Stimulated activated CD4-positive, alpha-beta T cell treated with anti-CD3 and anti-CD28 coated beads, Interleukin-15, amount 100 ng/mL, for 24 hours (primary cell): ENCODE measurements at places on chromosomes 1 and 21.
A peak's percentile ranks its signal among the peaks of the same experiment; 100 is the strongest.

GRCh38 chr1:118958937-118959631 is 29.1 kb downstream of the TBX15 start:
- DNase-seq: no peak

DNA sequence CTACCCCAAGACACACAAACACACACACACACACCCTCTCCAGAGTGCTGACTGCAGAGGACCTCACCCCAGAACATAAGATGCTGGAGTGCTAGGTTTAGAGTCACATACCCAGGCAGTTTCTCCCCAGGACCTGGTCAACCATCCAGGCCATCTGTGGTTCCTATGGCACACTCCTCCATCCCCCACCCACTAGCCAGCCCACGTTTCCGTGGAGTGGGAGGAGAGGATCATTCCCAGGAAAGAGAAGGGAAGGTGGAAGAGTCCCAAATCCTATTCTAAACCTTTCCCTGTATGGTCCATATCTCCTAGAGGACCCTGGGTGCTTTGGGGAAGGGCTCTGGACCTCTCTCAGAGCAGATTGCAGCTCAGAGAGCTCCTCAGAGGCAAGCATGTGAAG is 1.1 kb downstream of the KCNJ9 start:
- DNase-seq: no peak

GRCh38 chr1:36992139-36992943 is 42.0 kb downstream of the GRIK3 start:
- no peak for DNase-seq

- DNase-seq: no peak
Measured at GRCh38 chr1:47679826-47680225, 242.0 kb downstream of the FOXD2 start.

GRCh38 chr1:117572546-117572945 is 33.3 kb upstream of the TENT5C start:
- DNase-seq: peak; percentile 9

- no peak for DNase-seq
Measured at GRCh38 chr1:246659594-246660140, 64.5 kb upstream of the SCCPDH start.

- no peak for DNase-seq
Measured at GRCh38 chr1:247119600-247120407, 15.6 kb upstream of the ZNF669 start.

- no peak for DNase-seq
Measured at GRCh38 chr1:172724765-172725613, 66.1 kb downstream of the FASLG start.

GRCh38 chr21:29102791-29103257 is 27.6 kb upstream of the MAP3K7CL start:
- no peak for DNase-seq

DNA sequence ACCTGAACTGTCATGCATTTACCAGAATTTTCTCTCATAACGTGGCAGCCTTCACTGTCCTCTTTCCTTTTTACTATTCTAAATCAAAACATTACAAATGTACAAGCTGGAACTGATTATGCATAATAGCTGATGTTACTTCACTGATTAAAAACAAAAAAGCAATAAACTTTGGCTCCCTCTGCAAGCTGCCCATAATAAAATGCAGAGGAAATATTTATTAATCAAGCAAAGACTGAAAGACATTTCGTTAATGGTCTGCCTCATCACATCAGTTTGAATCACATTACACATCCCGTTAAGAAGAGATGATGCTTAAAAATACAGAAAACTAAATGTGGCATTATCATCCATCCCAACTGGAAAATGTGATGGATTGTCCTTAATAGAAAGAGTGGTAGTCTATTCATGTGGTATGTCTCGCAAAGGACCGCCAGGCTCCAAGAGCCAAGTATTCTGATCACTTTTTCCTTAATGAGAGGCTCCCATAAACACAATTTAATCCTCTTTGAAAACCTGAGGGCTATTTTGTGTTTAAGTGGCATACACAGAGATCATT is 225.3 kb downstream of the RGS7 start:
- no peak for DNase-seq

GRCh38 chr1:213186168-213186567 is 135.1 kb downstream of the RPS6KC1 start:
- DNase-seq: no peak

GRCh38 chr1:6519491-6519934 is 28.0 kb upstream of the PLEKHG5 start:
- DNase-seq: no peak

- no peak for DNase-seq
Measured at GRCh38 chr1:109356915-109357314, 40.8 kb downstream of the SORT1 start.

DNA sequence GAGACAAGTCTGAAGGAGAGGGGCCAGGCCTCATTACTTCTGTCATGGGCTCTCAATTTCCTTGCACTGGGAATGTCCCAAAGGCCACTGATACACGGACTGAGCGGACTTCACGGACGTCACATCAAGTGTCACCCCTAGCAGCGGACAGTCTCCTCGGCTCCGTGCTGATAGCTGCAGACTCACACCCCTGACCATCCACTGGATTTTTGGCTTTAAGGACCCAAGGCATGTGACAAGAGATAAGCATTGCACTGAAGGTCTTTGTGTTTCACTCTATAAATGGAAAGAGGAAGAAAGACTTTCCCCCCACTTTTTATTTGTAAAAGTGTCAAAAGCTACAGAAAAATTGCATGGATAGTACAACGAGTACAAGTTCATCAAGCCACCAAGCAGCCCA is 200.4 kb upstream of the FGGY start:
- no peak for DNase-seq

- DNase-seq: no peak
Measured at GRCh38 chr1:29811727-29812407, 575.5 kb downstream of the PTPRU start.

- no peak for DNase-seq
Measured at GRCh38 chr1:13878021-13878420, 178.0 kb downstream of the PRDM2 start.

- DNase-seq: no peak
Measured at GRCh38 chr1:157000686-157001085, 44.9 kb downstream of the ARHGEF11 start.

DNA sequence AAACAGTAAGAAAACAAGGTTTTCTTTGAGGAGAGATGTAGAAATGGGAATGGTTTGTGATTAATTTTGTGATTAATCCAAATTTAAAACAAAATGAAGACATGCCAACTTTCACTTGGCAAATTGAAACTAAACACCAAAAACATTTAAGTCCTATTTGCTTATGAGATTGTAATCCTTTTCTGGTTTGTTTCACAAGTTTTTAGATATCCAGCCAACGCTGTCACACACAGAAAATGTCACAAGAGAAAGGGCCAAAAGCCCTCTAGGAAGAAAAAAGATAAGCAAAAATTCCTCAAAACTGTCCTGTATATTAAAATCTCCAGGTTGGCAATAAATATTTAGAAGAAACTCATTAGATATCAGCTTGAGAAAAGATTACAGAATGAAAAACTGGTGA is 2.5 kb downstream of the USH2A start:
- no peak for DNase-seq
